Left cardiac atrium (tissue), 4 donors: ENCODE measurements at places on chromosomes 1 and 21.

DNA sequence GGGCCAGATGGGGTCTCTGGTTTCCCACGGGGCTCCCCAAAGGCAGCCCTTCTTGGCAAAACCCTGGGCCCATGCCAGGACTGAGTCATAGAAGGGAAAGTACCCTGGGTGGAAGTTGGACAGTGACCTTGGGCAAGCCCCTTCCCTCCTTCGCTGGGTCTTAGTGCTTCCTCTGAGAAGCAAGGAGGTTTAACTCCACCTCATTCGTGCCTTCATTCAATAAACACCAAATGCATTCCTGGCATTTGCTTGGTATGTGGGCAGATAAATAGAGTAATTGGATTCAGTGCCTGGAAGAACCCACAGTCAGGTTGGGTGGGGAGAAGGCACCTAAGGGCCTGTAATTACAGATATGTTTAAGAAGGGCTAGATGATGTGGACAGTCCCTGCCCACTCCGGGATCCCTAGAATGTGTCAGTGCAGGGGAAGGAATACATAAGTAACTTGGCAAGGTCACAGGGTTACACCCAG is 36.3 kb upstream of the CITED4 start:
- peak; percentile 29 for DNase-seq

GRCh38 chr1:104745875-104746274 is 996.2 kb downstream of the AMY1C start:
- no peak for DNase-seq

- DNase-seq: no peak
These were observed 31.7 kb downstream of the ELK4 start for GRCh38 chr1:205600085-205600484.

DNA sequence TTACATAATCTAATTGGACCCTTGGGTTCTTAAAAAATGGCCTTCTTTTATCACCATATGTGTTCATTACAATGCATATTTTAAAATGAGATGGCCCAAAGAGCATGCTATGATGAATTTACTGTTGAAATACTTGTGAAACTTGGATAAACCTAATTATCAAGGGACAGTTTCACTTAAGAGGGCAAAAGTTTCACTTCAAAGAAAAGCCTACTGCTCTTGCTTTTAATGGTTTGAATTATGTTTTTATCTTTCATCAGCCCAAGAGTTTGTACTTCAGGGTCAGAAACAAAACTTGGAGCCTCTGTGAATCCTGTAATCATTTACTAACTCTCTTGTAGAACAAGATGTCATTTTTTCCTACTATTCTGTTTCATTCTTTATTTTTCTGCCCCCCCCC is 32.3 kb downstream of the POU2F1 start:
- no peak for DNase-seq

DNA sequence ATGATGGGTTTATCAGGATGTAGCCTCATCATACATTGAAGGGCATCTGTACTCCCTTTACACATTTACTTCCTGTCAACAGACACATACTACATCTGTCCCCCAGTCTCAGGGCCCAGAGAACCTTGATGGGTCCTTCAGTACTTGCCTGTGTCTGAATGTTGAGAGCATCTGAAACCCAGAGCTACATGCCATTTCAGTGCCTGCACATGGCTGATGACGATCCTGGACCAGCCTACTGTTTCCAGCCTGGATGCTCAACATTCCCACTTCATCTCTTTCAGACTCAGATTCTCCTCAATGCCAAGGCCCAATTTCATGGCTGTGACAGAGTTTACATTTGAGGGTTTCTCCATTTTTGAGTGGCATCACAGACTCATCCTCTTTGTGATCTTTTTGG is at the start of gene OR10J4:
Gene OR10J4 (plus strand): TSS at position 301 of the 400 bp plus-strand sequence.
- no peak for DNase-seq

DNA sequence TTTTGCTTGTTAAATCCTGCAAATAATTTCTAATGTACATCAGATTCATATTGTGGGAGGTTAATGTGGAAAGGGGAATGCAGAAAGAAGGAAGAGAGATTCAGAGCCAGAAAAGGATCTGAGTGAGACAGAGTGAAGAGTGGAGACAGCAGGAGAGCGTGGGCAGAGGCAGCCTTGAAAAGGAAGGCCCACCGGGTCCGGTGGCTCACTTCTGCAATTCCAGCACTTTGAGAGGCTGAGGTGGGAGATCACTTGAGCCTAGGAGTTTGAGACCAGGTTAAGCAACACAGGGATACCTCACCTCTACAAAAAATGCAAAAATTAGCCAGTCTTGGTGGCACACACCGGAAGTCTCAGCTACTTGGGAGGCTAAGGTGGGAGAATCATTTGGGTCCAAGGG is 222.0 kb upstream of the RAB4A start:
- no peak for DNase-seq

DNA sequence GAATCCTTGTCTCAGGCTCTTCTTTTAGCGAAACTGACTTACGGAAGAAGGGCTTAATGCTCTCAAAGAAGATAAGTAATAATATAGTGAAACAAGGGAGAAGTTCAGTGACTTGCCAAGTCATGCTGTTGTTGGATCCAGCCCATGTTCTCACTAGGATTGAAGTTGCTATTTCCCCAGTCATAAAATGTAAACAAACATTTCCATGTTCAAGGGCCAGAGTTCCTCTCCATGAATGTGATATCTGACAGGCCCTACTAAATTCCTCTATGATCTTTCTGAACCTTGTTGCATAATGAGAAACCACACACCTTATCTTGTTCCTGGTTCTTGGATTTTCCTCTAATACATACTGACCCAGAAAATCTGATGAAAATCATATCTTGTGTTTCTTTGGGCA is 876.5 kb upstream of the B3GALT2 start:
- DNase-seq: no peak

- no peak for DNase-seq
These were observed 15.8 kb upstream of the SLC25A44 start for GRCh38 chr1:156177919-156178654.

DNA sequence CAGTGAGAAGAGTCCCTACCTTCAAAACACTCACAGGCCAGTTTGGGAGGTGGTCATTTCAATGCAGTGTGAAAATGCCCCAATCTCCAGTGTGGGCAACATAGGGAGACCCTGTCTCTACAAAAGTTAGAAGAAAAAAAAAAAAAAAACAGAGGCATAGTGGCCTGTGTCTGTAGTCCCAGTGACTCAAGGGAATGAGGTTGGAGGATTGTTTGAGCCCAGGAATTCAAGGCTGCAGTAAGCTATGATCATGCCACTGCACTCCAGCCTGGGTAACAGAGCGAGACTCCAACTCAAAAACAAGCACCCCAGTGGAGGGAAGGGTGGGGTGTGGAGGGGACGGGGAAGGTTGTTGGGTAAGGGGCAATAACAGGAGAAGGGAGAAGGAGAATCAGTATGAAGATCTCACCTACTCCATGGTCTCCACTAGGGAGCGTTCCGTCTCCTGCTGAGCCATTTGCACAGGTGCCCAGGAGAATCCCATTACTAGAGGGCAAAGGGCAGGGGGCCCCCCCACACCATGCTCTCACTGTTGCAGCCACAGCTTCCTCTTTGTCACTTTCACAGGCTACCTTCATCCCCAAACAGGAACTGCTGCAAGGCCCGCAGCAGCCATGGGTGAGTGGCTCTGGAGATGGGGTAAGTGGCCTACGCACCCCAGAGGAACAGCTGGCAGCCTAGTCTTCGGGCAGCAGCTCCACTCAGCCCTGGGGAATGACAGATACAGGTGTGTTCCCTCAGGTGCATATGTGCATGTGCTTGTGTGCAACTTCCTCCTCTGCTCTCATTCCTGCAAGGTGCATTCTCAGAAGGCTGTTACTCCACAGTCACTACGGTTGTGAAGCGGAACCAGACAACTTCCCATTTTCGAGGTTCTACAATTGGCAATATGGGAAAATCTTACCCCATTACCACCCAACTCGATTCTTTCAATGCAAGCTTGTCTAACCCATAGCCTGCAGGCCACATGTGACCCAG is 87.9 kb upstream of the LYST start:
- peak; percentile 34 for DNase-seq

DNA sequence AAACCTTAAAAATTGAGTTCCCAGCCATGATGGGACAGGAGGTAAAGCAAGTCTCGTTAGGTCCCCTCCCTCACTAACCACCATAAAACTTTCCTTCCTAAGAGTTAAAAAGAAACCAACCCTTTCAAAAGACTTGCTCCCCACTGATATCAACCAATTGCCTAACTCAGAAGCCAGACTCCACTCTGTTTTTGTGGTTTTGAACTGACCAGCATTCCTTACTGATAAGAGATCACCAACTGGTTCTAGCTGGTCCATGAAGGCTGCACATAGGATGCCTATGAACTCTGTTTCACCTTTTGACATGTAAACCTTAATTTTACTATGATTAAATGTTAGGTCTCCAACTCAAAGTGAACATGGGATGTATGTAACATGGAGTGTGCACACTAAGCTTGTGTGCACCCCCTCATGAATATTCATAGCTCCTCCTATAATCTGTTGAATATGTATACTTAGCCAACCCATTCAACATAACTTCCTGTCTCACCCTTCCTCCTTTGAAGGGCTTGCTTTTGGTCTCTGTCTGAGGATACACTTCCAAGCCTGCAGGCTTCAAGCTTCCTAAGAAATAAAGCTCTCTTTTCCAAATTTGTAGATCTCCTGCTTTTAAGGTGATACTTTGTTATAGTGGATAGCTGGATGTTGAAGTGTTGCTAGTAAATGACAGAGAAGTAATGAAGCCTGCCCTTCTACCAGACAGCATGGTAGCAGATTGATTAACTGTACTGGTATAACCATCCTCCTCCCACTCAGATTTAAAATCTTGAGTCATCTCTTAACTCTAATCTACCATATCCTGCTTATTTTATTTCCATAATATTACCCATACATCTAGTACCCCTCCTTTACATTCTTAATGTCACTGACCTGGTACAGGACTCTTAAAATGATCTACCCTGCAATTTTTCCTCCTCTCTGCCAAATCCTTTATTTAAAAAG is 95.6 kb downstream of the ZNF644 start:
- DNase-seq: no peak

- no peak for DNase-seq
These were observed at the start of gene SYT14 for GRCh38 chr1:209937996-209938959. Gene SYT14, plus strand, starts transcription at chr1:209938217. Its CDS starts 48 bp downstream, at chr1:209938265.

- DNase-seq: peak; percentile 9
These were observed 28.9 kb downstream of the EPHA2 start for GRCh38 chr1:16126743-16127515.

GRCh38 chr1:158043232-158043631 is 49.8 kb downstream of the KIRREL1 start:
- peak; percentile 56 for DNase-seq

GRCh38 chr1:46393510-46393909 is 607 bp upstream of the FAAH start:
- DNase-seq: no peak

DNA sequence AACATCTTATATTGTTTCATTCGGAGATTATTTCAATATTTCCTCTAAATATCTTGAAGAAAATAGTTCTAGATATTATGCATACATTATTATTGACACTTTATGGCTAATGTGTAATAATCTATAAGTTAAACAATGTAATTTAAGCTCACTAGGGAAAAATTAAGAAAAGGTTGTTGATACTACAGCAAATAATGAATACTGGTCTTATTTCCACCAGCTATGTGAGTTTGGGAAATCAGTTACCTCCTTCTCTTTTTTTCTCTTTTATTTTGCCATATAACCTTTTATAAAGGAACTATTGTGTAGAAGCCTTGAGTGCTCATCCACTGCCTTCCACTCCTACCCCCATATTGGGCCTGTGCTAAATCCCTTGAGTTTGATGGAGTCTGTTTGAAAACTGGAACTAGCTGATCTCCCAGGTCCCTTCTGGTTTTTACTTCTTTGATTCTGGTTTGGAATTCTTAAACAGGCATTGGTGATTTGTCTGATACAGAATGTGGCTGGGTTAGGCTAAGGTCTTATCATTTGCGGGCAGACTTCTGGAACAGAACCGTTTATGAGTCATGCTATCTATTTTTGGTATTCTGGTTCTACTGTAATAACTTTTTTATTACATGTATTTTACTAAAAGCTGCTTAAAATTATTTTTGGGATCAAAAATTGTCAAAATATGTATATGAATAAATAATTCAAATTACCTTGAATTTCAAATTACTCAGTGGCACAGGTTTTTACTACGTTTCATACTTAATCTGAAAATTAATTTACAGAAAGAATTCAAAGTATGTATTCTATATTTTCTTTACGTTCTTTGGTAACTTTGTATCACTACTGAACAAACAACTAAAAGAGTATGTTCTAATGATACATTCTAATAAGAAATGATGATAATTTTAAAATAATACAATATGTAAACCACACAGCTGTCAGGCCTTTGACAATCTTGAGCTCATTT is 5.0 kb upstream of the CDC14A start:
- no peak for DNase-seq

DNA sequence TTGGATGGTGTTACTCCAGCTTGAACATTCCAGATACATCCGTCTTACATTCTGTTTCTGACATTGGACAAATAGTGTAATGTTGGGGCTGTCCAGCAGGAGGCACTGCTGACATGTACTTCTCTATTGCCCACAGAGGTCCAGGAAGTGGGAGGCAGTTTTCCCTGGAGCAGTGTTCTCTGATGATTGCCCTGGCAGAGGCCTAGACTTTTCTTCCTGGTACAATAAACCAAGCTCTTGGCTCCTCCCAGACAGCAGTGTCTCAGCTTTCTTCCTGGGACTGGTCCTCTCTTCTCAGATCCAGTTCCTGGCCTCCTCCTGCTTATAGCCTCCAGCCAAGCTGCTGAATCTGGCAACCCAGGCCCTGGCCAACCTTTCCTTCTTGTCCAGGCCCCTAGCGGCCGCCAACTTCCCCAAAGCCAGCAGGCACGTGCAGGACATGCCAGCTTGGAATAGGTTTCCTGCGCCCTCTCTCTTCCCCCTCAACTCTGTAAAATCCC is 14.9 kb upstream of the IFNLR1 start:
- DNase-seq: peak; percentile 83

- DNase-seq: no peak
These were observed 83.1 kb upstream of the S1PR1 start for GRCh38 chr1:101153692-101154091.

DNA sequence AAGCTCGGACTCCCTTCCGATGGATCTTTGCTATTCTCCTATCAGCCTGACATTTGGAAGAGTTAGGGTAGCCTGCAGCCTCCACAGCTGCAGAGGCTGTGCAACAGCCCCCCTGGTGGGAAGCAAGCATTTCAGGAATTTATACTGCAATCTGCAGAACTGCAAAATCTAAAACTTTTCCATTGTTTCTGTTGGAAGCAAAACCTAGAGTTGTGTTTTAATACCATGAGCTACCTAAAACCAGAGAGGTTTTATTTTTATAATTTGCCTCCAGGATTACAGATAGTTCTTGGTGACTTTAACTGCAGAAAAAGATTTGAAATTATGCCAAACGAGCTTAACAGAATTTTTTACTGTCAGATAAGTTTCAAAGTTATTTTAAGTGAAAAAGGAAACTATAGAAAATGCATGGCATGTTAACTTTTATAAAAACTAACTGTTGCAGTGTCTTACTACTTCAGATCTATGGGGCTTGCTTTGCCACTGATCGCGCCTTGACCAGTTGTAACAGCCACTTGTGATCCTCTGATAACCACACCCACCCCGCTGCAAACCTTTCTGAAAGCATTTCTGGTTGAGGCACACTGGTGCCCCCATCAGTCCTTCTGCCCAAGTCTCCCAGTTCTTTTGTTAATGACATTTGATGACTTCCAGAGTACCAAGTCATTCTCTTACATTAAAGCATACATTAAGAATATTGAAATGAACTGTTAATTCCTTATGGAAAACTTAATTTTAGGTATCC is 64.8 kb downstream of the PRDM2 start:
- DNase-seq: no peak
